Right ventricle myocardium superior (tissue), 1 donor: ENCODE measurements at places on chromosomes 4 and X.
A peak's percentile ranks its signal among the peaks of the same experiment; 100 is the strongest.

DNA sequence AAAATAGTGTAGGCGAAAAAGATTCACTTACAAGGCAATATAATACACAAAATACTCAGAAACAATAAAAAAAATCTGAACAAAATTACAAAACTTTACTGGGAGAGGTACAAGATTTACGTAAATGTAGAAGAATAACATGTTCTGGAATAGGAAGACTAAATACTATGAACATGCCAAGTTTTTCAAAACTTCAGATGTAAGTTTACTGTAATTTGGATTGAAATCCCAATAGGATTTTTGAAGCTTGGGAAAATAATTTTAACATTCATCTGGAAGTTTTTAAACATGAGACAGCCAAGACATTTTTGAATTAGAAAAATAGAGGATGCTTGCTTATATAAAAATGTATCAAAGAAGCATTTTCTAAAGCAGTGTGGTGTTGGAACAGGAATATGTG, 30.5 kb upstream of the CT83 start:
- no peak for DNase-seq

DNA sequence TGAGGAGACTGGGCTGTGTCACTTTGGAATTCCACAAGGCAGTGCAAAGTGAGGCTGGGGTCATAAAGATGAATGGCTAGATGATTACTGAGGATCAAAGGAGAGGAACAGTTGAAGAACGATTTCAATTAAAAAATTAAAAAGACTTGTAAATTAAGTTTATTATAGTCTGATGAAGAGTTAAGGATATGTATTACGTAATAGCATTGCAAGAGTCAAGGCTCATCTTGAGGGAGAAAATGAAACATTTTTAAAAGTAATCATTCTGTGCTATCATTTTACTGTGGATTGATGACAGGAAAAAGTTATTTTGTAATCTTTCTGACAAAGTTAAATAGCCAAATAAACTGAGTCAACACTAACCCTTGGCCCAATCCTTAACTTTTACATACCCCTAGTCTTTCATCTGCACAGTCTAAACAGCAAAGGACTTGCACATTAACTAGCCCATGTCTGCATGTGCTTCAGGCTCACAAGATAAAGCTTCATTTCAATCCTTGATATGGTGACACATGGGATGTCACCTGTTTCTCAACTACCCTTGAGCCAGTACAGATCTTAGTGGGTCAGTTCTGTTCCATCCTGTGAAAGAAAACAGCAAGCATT, 465.5 kb upstream of the CTSO start:
- no peak for DNase-seq

GRCh38 chr4:173245952-173246351, 77.3 kb downstream of the GALNT7 start:
- DNase-seq: no peak

- no peak for DNase-seq
Measured at GRCh38 chr4:76758290-76758882, 139.6 kb downstream of the SOWAHB start.

- no peak for DNase-seq
Measured at GRCh38 chr4:186025408-186025690, 43.6 kb upstream of the TLR3 start.

DNA sequence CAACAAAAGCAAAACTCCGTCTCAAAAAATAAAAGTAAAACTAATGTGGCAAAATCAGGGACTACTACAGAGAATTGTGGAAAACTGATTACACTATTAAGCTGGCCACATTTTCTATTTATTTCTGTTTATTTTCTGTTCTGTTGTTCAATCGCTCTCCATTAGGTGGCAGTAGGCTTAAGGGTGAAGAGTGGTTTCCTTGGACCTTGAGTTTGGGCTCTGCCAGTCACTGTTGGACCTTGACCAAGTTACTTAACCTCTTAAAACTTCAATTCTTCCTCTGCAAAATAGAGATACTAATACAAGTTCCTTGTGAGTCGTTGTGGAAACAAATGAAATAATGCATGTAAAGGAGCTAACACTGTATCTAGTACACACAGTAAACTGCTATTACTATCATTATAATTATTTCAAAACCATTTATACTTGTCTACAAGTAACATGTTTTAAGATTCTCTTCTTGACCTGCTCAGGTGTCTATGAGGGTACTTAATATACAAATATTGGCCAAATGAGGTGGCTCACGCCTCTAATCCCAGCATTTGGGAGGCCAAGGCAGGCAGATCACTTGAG, 15.2 kb downstream of the HSD17B11 start:
- no peak for DNase-seq

- no peak for DNase-seq
Measured at GRCh38 chr4:121199742-121200561, 35.8 kb upstream of the TNIP3 start.

- DNase-seq: no peak
Measured at GRCh38 chr4:180240670-180241069, 2002.5 kb upstream of the TENM3 start.

DNA sequence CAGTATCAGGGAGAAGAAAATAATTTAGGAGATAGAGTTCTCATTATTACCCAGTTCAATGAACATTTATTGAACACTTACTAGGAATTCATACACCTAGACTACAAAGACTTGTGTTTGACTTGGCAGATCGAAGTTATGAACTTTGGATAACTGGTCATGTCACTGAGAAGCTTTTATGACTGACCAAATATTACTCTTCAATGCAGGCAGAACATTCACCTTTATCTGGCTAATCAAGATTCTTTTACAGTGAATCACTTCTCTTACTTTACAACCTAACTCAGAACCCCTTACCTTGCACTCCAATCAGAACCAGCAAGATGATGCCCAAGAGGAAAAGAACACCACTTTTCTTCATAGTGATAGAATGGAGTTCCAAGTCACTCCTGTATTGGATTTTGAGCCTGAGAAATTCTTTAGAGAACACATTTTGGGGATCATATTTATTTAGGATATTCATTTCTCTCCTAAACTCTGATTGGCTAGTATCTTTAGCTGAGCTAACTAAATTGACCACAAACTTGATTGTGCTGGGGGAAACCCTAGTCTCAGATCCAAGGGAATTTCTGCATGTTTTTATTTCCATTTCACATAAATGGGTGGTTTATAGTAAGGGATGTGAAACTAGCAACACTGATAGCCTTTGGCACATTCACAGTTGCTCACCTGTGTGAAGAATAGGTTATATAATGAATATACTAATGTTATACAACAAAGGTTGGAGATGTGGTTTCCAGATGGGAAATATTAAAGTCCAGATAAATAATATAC, at the start of gene CXCL9:
CXCL9 (minus strand) TSS at position 421 of the 774 bp plus-strand sequence; CDS start at position 361, 60 bp downstream.
- no peak for DNase-seq

- DNase-seq: no peak
Measured at GRCh38 chr4:157023941-157024340, 52.0 kb upstream of the GLRB start.

- no peak for DNase-seq
Measured at GRCh38 chr4:125773502-125773901, 458.7 kb downstream of the FAT4 start.

- DNase-seq: no peak
Measured at GRCh38 chr4:59689149-59689548, 1511.0 kb upstream of the ADGRL3 start.

DNA sequence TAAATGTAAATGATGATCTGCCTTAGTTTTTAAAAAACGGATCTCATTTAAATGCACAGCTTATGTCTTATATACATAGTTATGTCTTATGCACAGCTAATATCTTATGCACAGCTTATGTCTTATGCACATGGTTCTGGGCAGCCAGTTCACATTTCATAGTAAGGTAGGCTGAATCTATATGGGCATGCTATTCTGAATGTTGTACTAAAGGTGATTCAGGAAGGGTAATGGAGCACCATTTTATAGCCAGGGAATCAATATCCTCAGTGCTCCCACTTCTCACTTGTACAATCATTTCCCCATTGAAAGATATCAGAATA, 77.9 kb upstream of the MID1 start:
- DNase-seq: no peak

GRCh38 chrX:120036704-120037103, 40.8 kb downstream of the RHOXF2B start:
- no peak for DNase-seq

DNA sequence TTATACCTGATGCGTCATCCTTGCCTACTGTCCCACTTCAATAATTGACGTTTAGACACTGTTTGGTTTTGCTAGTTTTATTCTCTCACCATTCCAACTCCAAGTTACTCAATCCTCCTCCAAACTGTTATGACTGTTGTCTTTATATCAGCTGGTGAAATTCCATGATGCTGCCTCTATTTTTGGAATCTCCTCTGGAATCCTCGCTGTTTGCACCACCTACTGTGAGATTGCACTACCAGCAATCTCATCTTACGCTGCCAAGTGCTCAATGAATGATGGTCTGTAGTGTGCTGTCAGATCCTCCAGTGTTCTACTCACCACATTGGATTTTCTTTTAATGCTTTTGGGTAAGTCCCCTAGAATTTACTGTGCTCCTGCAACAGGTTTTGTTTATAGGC, 13.2 kb upstream of the PCDH18 start:
- DNase-seq: no peak

DNA sequence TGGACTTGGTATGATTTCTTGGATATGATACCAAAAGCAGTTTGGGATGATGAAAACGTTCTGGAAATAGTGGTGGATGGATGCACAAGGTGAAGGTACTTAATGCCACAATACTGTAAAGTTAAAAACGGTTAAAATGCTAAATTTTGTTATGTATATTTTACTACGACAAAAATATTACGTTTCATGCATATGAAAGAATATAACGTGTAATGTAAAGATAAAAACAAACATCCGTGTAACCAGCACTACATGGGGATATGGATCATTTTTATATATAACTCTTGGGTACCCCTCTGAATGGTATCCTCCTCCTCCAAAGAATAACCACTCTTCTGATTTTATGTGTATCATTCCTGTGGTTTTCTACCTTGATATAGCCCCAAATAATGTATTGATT, 862 bp upstream of the CENPU start:
- no peak for DNase-seq

GRCh38 chr4:160238790-160239189, 1135.9 kb downstream of the RAPGEF2 start:
- no peak for DNase-seq

- DNase-seq: no peak
Measured at GRCh38 chr4:57318703-57319102, 208.5 kb upstream of the IGFBP7 start.

- no peak for DNase-seq
Measured at GRCh38 chrX:22300130-22300529, 27.4 kb downstream of the CBLL2 start.

- DNase-seq: no peak
Measured at GRCh38 chr4:151678048-151678872, 82.5 kb downstream of the GATB start.

- peak; percentile 36 for DNase-seq
Measured at GRCh38 chr4:2254665-2255500, 7.0 kb downstream of the MXD4 start.

DNA sequence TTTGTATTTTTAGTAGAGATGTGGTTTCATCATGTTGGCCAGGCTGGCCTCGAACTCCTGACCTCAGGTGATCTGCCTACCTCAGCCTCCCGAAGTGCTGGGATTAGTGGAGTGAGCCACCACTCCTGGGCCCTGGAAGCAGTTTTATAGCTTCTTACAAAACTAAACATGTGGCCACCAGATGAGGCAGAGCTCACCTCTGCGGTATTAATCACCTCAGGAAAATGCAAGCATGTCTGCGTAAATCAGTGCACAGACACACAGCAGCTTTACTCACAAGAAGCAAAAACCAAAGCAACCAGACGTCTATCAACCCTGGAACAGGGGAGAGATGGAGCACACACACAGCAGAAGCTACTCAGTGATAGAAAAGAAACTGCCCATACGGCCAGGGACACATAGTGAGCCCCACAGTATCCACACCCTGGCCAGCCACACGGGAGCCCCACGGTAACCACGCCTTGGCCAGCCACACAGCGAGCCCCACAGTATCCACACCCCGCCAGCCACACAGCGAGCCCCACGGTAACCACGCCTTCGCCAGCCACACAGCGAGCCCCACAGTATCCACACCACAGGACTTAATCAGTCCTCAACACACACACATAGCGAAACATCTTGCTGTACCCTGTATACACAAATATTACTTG, 30.2 kb downstream of the PPP2R3B start:
- DNase-seq: peak; percentile 12

- no peak for DNase-seq
Measured at GRCh38 chrX:97639526-97639925, 755.8 kb downstream of the RPA4 start.

- no peak for DNase-seq
Measured at GRCh38 chr4:13580036-13580435, 35.7 kb upstream of the NKX3-2 start.

DNA sequence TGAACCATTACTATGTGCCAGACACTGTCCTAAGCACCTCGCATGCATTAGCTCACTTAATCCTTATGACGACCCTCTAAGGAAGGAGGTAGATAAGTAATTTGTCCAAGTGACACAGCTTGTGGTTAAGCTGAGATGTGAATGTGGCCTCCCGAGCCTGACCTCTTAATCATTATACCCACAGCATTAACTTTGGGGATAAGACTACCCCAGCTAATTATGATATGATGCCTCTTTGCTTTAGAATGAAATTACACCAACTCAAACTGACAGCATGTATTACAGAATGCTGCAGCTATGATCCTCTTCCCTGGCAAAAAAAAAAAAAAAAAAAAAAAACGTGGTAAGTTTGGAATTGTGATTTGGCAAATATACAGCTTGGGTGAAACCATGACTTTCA, 53.5 kb downstream of the APBB2 start:
- no peak for DNase-seq

DNA sequence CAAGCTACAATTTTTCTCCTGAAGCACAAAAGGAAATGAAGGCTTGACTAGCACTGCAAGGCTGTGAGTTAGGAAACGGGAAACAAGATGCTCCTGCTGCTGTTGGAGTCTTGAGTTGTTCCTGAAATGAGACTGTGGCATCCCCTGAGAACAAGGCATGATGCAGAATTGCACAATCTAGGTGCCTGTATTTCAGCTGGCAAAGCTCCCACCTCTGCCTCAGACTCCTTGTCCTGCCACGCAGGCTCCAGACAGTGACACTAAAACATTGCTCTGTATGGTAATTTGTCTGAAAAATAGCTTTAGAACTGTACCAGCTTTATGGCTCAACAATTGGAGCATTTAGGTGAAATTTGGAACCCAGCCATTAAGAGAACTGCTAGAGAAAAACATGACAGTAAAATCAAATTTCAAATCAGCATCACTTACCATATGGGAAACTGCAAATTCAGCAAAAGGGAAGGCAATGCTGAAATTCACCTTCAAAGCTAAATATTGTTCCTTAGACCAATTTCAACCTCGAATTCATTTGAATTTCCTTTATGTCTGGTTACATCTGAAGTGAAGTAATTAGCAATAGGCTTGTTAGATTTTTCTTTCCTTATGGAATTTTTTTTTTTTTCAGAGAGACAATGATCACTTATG, 103.4 kb downstream of the MFAP3L start:
- DNase-seq: no peak
